ENCODE measurements at places on chromosomes 2 and 18.

GRCh38 chr18:63083555-63083954, 236.0 kb downstream of the BCL2 start:
- no peak for DNase-seq

- no peak for DNase-seq
These were observed 41.8 kb downstream of the CERKL start for GRCh38 chr2:181614874-181615638.

GRCh38 chr2:209638346-209638745, 133.3 kb upstream of the UNC80 start:
- peak; percentile 57 for DNase-seq

DNA sequence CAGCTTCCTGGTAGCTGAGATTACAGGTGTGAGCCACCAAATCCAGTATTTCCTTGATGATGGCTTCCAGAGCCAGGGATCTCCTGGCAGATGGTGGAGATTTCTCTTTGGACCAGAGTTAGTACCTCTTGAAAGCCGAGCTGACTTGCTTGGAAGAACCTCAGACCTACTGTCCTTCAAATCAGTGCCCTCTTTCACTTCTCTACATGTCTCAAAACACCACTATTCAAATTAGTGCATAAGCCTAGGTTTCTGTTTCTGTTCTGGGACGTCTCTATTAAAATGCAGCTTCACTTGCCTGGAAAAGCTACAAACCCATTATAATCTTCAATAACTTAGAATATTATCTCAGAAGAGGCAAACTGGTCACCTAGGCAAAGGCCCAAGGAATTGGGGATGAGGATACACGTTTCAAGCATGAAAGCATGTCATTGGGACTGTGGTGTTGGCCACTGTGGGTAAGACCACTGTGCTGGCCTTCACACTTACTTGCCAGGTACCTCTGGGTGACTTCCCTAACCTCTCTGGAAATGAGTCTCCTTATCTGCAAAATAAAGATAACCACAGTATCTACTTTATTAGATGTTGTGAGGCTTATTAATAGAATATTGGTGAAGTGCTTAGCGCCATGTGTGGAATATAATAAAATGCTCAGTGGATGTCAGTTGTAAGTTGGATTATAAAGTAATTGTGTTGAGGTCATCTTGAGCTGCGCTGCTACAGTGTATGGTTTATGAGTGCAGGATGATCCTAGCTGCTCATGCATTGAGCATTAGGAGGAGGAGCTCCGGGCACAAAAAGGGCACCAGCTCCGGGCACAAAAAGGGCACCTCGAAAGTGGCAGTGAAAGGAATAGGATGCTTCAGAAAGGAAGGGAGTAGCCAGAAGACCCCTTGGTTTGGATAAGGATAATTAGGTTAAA, 84.5 kb downstream of the DOCK10 start:
- DNase-seq = no peak

- DNase-seq = no peak
These were observed 20.1 kb downstream of the SLC9A2 start for GRCh38 chr2:102639429-102639828.

GRCh38 chr2:10794876-10795275, 17.7 kb downstream of the PDIA6 start:
- DNase-seq = no peak

- DNase-seq = no peak
These were observed 92.8 kb downstream of the AQP4 start for GRCh38 chr18:26772691-26773090.

GRCh38 chr2:28375742-28376631, 16.7 kb upstream of the FOSL2 start:
- no peak for DNase-seq

DNA sequence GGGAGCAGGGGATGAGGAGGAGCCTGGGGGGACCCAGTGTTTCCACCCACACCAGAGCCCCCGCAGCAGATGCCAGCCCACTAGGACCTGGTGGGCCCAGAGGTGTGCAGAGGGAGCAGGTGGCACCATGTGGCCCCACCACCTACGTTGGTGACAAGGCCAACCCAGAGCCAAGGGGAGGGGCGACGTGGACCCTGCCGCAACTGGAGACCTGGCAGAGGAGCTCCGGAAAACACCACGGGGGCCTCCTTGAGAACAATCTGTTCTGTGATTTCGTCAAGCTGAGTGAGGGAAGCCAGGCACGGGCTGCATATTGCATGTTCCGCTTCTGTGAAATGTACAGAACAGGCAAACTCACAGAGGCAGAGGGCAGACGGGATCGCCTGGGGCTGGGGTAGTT, 49.1 kb upstream of the GPC1 start:
- DNase-seq = no peak
